ENCODE measurements at places on chromosomes 5 and 9. TPM values are rescaled to one million over a fixed set of nuclear protein-coding genes. Genes with fewer than 3 reads are reported as not detected.

Gene ZNF366
- not detected for polyA plus RNA-seq

Gene C9orf72
- polyA plus RNA-seq = 8.6 TPM

Gene SLC23A1
- 0.29 TPM for polyA plus RNA-seq

Gene OTP
- polyA plus RNA-seq = not detected

Gene LECT2
- 0.45 TPM for polyA plus RNA-seq

DNA sequence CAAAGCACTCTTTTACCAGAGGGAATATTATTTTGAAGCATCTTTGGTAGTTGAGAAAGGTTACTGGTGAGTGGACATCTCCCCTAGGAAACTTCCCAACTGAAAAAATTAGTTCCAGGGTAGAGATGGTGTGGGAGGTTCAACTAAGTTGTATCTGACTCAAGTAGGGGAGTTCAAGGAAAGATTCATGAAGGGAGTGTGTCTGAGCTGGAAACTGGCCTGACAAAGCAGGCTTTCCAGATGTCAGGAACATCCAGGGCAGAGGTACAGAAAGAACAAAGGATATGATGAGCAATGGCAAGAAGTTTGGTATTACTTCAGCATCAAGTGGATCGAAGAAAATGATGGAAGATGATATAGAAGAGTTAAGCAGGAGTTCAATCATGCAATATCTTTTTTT lies 458.0 kb upstream of the RIOK2 start:
- no peak for DNase-seq

DNA sequence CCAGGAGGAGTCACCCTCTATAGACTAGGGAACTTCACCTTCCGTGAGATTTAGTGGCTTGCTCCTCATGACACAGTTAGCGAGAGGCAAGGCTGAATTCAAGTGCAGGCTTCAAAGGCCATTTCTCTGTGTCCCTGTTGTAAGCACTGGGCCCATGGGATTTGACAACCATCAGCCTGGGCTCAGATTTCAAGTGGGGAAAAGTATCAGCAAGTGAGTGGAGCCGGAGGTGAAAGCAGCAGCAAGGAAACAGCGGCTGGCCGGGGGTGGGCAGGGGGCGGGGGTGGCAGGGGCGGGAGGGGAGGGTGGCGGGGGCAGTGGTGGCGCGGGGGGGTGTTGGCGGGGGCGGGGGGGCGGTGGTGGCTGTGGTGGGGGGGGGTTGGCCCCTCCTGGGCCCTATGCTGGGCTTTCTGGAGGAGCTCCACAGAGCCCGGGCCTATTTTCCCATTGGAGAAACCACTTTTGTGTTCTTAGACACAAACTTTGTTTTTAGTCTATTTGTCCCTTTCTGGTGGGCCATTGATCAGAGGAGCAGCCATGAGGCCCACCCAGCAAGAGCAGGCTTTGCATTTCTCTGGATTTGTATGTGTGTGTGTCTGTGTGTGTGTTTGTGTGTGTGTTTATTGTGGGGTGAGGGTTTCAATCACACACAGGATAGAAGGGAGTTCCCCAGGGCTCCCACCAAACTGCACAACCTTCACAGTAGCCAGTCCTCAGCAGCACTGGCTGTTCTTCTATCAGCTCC lies 165.4 kb upstream of the RAI14 start:
- peak; percentile 78 for DNase-seq

GRCh38 chr9:129334105-129334935 lies 156.3 kb upstream of the IER5L start:
- peak; percentile 97 for DNase-seq

- no peak for DNase-seq
Observed at GRCh38 chr5:1787472-1788047, 12.1 kb downstream of the MRPL36 start.

DNA sequence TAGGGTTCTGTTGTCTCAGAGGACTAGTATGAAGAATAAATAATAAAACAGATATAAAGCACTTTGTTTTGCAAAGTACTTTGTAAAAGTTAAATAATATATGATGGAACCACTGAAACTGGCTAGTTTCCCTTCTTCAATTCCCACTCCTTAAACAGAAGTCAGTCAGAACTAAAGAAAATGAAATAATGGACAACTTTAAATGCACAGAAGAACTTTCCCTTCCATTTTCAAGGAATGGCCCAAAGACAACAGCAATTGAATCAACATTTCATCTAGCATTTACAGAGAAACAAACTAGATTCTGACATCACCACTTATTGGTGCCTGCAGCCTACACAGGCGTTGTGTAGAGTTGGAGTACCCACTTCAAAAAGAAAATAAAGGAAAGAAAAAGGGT lies 16.2 kb downstream of the DIAPH1 start:
- DNase-seq = no peak

DNA sequence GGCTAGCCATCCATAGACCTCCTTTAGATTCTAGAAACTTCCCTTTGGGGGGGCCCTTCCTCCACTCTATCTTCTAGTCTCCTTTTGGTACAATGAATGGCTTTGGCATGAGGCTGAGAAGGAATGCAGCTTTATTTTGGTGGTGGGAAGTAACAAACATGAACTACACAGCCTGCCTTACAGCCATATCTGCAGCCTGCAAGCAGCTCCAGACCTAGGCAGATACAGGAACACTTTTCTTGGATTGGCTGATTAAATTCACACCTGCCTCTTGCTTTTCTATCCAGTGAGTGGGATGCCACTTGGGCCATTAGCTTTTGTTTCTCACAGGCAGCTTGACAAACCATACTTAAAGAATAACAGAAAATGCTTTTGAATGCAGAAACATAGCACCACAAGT lies 28.2 kb downstream of the NR6A1 start:
- no peak for DNase-seq

Measured in GM23338 (cell line).